NCI-H82 (cell line): ENCODE measurements at places on chromosomes 1 and 21.

GRCh38 chr1:11784993-11785769 lies 20.6 kb downstream of the MTHFR start:
- DNase-seq, result peak; percentile 64

- no peak for DNase-seq
Measured at GRCh38 chr1:193562121-193562520, 375.7 kb upstream of the B3GALT2 start.

DNA sequence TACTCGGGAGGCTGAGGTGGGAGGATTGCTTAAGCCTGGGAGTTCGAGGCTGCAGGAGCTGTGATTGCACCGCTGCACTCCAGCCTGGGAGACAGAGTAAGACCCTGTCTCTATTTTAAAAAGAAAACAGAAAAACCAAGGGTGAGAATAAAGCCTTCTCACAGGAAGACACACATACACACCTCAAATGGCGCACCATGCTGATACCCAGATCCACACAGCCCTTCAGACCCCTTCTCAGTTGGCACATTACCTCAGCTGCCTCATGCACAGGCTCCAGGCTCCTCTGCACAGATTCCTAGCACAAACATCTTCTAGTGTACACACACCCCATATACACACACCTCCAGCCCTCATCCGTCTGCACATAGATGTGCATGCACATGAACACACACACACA lies 7.9 kb downstream of the FGR start:
- DNase-seq, result no peak

DNA sequence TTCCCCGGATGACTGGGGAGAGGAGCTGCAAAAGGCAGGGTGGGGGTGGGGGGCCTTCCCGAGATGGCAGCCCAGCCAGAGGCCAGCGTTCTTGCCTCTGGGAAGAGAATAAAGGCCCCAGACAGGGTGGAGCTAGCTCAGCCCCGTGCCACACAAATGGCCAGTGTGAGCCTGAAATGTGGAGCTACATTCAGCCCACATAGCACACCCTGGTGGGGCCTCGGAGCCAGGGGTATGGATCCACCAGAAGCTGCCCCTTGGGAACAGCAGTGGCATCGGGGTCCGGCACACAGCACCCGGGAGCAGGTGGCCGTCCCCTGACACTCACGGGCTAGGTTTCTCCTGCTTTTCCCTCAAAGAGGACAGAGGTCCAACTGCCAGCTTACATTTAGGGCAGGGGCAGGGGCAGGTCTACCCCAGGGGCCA lies 93.9 kb downstream of the PDE9A start:
- DNase-seq, result no peak

DNA sequence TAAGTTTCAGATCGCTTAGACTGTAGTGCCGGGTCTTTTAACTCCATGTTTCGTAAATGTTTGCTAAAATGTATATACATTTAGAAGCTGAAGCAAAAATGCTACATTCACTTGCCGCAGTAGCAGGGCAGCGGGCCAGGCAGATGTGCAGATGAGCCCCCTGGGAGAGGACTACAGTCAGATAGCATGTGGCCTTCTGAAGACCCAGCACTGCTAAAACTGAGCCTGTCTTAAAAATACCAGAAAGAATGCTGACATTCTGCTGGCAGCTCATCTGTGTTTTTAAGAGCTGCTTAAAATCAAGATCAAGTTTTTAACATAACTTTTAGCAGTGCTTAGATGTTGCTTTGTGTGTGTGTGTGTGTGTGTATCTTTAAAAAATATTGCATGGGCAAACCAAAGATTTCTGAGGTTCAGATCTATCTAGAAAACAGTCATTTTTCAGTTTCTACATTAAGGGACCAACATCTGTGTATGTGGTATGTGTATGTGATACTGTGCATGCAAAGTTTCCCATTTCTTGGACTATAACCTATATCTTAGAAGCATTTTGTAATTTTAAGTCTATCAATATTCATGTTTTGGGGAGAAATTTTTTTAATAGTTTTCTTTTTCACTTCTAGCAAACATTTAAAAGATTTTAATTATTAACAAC lies 31.7 kb downstream of the CHRM3 start:
- no peak for DNase-seq

- DNase-seq, result no peak
Measured at GRCh38 chr21:23939369-23940065, 1667.8 kb downstream of the MRPL39 start.

DNA sequence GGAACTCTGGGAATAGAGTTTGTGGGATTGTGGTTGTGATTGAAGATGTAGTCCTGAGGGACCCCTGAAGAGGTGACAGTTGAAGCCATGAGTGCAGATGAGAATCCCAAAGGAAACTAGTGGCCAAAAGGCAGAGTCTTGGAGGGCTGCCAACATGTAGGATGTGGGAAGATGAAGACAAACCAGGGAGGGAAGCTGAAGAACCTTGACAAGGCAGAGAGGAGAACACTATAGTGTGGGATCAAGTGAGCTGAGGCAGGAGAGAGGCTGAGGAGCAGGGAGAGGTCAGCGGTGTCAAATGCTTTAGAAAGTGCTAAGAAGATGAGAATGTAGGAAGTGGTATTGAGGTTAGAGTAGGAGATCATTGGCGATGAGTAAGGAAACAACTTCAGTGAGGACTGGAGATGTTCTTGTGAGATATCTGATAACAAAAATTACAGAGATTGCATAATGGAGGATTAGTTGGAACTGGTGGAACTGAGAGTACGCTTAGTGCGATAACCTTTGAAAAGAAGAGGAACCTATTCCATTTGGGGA lies 88.5 kb upstream of the VCAM1 start:
- no peak for DNase-seq

- DNase-seq, result no peak
Measured at GRCh38 chr1:4671828-4672227, 17.4 kb downstream of the AJAP1 start.

DNA sequence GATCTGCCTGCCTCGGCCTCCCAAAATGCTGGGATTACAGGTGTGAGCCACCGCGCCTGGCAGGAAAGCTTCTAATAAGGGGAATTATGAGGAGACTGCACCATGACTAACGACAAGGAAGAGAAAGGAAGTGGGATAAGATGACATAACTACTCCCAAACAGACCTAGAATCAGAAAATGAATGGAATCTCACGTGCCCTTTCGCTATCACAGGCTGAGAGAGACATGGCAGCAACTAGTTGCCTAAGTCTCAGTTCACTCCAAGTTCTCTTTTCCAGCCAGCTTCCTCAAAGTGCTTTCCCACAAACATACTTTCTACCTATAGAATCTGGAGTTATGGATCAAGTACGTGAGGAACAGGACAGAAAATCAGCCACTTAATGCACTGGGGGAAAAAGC lies 2.0 kb downstream of the PI4KB start:
- DNase-seq, result no peak

DNA sequence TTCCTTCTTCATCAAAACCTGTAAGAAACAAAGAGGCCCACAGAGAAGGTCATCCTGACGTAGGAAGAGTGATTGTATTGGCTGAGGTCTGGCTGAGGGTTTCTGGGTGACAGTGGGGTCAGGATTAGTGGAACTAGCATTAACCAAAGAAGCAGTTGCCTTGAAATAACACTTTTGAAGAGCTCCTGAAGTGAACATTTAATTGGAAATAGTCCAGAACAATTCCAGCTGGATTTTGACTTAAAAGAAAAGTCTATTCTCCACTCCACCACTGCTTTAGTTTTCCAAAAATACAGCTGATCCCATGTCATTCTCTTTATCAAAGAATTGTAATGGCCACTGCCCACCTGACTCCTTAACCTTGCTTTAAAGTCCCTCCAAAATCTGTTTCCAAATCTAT lies 27.7 kb downstream of the CASQ2 start:
- DNase-seq, result no peak

- no peak for DNase-seq
Measured at GRCh38 chr1:164803366-164803765, 244.4 kb downstream of the PBX1 start.

DNA sequence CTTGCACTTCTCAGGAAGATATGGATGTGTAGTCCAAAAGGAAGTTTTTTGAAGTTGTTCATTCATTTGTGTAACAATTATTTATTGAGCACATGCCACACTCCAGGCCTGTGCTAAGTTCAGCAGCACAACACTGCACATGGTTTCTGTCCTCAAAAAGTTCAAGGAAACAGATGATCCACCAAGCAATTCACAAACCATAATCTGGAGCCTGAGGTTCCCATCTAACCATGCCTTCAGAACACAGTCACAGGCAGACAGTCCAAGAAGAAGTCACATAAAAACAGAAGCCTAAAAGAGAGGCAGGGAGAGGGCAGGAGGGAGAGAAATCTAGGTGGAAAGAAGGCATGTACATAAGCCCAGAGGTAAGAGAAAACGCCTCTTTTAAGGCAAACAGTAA lies 1.9 kb downstream of the CD48 start:
- no peak for DNase-seq

GRCh38 chr1:85411567-85412305 lies 53.2 kb downstream of the DDAH1 start:
- no peak for DNase-seq

DNA sequence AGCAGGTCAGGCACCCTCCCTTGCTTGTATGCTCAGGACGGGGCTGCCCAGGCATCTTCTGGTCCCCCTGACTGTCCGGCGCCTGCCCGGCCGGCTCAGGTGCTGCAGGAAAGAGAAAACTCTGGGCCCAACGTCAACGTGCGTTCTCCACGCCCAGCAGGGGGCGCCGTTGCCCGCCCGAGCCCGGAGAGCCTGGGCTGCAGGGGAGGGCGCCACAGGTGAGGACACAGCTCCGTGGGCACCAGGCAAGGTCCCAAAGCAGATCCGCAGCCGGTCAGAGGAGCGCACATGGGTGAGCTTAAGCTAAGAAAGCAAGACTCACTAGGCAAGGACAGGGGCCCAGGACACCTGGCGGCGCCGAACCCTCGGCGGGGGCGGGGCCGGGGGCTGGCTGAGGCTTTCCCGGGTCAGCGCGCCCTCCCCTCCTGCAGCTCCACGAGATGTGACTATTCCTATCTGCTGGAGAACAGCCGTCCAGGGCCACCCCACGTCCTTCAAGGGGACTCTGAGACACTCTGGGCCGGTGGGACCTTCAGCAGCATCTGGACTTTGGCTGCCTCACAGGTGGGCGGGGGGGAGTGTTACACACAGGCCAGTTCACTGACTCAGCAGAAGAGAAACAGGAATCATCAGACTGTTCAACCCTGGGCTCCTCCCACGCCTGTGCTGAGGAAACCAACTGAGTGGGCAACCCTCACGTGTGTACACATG lies 29.3 kb downstream of the KRTAP10-1 start:
- DNase-seq, result peak; percentile 65

DNA sequence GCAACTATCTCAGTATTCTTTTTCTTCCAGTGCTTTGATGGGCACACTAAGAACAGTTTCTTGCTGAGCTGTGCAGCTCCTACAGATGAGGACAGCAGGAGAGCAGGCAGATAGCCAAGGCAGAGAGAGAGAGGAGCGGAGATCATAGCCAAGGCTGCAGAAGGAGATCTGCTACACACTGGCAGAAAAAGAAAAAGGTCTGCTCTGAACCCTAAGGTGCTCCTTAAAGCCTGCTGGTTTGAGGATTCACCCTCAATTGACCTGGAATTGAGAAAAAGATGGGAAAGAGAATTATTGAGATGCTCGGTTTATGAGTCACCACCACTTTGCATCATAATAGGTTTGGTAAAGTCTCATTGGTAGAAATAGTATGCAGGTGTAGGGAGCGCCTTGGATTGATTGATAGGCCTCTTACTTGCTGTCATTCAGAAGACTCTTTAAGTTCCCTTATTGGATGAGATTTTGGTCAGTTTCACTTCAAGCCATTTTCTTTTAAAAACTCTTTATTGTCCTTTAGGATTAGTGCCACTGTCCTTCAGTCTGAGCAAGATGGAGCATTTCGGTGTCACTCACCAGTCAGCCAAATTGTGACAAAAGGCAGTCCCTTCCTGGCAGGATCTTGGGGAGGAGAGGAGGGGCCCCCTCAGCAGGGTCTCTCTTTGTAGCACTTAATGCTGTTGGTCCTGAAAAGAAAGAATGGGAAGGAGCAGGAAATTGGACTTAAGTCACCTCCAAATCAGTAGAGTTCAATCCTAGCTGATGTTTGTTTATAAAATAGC lies 685.0 kb downstream of the ADGRL2 start:
- no peak for DNase-seq

GRCh38 chr1:160722726-160723125 lies 11.1 kb upstream of the CD48 start:
- DNase-seq, result no peak

- no peak for DNase-seq
Measured at GRCh38 chr1:40107290-40107959, 10.4 kb upstream of the PPT1 start.

- DNase-seq, result no peak
Measured at GRCh38 chr1:26787381-26787705, 407 bp upstream of the PIGV start.

GRCh38 chr1:172360511-172360910 lies 60.0 kb upstream of the C1orf105 start:
- DNase-seq, result no peak

DNA sequence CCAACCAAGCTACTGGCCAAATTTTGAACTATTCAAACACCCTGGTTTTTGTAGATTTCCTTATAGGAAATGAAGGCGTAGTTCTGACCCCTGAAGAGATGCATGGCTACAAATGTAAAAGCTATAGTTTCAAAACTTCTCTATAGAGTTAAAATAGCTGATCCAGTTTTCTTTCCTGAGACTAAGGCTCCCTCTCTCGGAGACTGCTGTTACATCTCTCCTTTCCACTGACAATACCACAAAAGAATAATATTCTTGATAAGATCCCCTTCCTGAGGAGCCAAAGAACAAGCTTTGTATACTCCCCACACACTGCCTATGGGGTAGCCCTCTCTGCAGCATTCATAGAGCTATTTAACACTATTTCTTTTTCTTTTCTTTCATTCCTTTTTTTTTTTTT lies 6.7 kb upstream of the CFAP126 start:
- DNase-seq, result peak; percentile 31

- DNase-seq, result no peak
Measured at GRCh38 chr1:55580845-55581332, 365.7 kb upstream of the USP24 start.

DNA sequence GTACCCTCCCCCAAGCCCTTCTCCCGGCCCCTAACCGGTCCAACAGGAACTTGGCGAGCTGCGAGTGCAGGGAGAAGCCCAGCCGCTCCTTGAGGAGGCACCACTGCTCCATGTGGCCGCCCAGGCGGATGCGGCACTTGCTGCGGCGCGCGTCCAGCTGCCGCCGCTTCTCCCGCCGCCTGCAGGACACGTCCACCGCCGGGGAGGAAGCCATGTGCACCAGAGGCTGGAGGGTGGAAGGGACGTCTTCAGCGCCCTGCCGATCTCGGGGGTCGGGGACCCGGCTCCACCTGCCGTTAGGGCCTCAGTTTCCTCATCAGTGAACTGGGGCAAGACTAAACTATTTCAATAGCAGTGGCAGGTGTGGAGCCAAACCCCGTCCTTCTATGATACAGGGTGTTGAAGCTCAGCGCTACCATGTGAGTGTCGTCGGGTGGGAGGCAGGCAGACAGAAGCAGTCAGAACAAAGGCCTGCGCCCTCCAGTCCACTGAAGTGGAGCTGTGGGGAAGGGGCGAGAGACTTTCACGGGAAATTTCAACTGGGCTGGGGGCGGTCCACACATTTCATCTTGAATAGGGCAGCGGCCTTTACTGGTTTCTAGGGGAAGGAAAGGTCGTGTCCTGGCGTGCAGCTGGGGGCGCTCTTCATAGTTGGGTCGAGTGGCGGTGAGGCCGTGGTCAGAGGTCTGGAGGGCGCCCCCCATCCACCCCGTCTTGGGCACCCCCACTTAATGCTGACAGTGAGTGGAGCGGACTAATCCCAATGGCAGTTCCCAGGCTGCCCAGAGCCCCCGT lies 592 bp downstream of the ZNF692 start:
- DNase-seq, result peak; percentile 92
